ENCODE measurements at places on chromosomes 5 and 9.
A peak's percentile ranks its signal among the peaks of the same experiment; 100 is the strongest.

DNA sequence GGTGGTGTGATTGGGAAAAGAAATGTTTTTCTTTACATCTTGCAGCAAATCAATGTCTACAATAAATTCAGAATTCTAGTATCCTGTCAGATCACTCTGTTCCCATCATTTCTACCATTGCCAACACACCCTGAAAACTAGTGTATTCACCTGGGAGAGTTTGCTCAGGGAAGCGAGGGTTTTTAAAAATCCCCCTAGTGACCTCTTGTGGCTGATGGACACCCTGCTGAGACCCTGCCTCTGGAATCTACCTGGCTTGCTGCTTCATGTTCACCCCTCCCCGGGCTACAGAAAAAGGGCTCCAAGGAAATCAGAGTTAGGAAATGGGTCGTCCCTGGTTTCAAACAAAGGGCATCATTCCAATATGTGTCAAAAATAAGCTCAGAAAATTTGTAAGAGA lies 21.4 kb upstream of the ALDOB start:
- no peak for DNase-seq

GRCh38 chr5:7244208-7244607 lies 151.7 kb upstream of the ADCY2 start:
- DNase-seq = no peak

DNA sequence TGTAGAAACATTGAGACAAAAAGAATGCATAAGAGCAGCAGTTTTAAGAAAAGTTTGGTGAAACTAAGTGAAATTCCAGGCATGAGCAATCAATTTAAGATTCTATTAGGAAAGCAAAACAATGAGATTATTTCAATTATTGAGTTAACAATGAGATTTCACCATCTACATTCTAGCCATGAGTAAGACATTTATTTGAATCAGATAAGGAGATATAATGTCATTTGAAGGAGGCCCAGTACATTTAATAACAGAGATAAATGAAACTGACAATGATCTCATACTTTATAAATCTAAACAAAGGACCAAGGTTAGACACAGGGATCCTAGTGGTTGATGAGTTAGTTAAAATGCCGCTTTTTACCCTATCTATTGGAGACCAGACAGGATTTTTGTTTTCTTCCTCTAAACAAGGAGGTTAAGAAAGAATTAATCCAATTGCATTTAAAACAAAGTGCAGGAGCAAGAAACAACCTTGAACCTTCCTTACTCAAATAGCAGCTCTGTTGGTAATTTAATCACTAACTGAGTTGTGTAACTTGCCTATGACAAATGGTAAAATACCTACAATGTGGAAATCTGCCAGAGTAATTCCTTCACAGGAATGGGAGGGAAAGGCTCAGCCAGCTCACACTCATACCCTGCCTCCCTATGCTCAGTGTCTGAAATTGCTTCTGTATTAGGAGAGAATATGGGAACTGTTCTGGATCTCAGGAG lies 103.5 kb upstream of the NR3C1 start:
- no peak for DNase-seq

- DNase-seq = no peak
These were observed 172.1 kb downstream of the TSSK1B start for GRCh38 chr5:113262674-113263073.

DNA sequence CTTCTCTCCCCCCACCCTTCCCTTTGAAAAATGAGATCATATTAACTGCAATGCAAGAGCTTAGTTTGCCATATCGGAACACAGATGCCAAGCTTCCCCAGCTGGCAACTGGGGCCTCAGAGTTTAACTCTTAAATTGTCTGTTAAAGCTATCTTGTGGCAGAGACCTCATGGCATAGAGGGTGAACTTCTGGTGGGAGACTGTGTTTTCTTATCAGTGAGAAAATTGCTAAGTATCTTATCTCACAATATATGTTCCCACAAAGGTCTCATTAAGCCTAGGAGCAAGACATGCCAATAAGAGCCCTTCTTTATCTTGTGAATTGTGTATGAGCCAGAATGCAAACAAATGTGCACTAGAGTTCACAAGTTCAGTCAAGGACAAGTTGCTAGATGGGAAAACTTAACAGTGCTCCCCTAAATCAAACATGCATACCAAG lies 12.3 kb downstream of the NFIB start:
- DNase-seq = no peak

DNA sequence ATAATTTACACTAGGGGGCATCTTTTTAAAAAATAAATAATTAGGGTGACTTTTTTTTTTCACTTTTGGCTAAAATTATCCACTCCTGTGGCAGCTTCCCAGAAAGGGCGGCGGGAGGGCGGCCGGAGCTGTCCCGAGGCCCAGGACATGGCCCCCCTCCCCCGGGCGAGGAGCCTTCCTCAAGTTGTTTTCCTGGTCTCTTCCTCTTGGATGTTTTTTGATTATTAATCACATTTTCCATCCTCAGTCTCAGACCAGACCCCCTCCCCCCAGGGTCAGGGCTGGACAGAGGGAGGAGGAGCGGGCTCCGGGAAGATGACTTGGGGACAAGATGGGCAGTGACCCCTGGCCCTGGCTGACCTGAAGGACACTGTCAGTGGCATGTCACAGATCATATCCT lies 4.7 kb upstream of the CNTFR start:
- DNase-seq = no peak

DNA sequence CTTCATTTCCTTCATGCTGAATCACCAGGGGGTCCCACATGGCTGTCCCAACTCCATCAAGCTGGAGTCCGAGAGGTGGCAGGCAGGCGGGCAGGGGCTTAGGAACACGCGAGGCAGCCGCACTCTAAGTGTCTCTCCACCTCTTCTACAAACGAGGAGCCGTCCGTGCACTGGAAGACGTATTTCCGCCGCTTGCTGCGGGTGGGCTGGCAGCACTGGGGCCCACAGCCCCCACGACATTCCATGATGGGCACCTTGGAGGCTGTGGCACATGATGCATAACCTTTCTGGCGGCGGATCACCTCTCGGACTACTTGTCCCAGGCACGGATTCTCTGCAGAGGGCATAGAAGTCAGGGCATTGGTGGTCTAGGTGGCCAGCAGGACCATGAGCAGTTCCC lies 87.2 kb upstream of the PANK3 start:
- DNase-seq = no peak

DNA sequence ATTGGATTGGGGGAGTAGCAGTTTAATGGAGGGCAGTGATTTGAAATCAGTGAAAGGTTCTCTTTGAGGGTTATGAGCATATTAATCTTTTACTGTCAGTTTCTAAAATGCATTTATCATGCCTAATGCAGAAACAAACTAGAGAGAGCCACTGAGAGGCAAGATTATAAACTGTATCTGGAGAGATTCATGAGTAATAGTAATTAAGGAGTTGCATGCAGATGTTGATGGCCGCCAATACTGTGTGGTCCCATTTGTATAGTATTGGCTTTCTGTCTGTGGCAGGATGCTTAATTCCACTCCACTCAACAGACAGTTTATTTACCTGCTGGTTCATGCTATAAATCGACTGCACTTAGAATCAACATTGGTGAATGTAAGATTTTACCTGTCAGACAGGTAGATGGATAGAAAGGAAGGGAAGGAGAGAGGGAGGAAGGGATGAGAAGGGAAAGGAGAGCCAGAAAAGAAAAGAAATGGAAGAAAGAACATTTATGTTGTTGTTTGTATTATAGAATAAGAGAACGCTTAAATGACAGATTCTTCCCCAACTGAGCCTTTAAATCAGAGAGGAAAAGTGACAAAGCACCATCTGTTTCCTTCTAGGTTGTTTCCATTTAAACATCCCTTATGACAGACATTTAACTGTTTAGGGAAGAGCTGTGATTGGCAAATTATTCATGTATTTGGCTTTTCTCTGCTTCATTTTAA lies 146.5 kb downstream of the PAM start:
- no peak for DNase-seq

- no peak for DNase-seq
These were observed 130.4 kb upstream of the SLIT3 start for GRCh38 chr5:169431386-169431785.

GRCh38 chr9:121071756-121072421 lies 2.9 kb upstream of the CNTRL start:
- peak; percentile 17 for DNase-seq

- DNase-seq = no peak
These were observed 188.4 kb downstream of the C9orf50 start for GRCh38 chr9:129432297-129433154.

GRCh38 chr9:15521254-15521653 lies 10.5 kb upstream of the PSIP1 start:
- no peak for DNase-seq

DNA sequence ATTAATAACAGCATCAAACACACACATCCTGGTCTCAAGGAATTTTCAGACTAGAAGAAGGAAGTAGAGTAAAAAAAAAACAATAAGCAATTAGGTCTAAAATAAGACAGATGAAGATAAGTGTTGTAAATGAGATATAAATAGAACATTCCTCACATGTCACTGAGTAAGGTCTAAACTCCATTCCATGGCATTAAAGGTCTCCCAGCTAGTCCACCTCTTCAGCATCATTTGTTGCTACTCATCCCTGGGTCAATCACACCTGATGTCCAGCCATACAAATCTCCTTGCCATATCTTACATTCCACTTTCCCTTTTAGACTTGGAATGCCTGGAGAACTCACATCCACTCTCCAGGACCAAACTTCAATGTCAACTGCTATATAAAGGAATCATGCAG lies 214.1 kb upstream of the KLF4 start:
- DNase-seq = no peak

- no peak for DNase-seq
These were observed 113.9 kb downstream of the WNK2 start for GRCh38 chr9:93297659-93298497.

DNA sequence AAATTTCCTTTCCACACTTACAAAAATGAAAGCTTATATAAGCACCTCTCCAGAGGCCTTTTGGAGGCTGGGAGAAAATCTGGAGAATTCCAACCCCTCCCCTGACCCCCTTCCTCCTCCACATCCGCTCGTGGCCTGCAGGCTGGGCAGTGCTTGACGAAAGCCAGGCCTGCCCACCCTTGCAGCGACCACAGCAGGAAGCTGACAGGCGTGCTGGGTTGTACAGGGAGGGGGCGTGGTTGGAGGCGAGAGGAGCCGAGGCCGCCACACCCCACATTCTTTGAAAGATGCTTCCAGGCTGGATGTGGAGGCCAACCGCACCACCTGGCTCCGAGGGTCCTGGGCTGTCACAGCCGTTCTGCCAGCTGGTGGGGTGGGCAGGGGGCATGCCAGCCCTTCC lies 47.8 kb upstream of the IER5L start:
- no peak for DNase-seq

DNA sequence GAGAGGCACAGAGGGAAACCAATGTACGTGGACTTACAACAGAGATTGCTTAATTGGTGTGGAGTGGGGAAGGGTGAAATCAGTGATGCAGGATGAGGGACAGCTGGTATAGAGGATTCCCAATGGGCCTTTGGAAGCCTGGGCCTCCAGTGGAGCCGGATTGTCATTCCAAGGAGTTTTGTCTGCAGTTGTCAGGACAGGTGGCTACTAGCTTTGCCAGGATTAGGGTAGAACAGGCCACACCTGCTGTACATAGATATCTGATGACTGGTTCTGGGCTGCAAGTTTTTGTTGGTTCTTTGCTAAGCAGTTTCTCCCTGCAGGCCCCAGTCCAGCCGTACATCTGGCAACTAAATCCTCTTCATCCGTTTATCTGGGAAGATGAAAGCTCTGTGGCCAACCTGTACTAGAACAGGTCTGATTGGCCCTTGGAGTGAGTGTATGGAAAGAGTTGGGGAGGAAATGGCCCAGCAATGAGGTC lies 4.2 kb downstream of the SKP2 start:
- DNase-seq = no peak

DNA sequence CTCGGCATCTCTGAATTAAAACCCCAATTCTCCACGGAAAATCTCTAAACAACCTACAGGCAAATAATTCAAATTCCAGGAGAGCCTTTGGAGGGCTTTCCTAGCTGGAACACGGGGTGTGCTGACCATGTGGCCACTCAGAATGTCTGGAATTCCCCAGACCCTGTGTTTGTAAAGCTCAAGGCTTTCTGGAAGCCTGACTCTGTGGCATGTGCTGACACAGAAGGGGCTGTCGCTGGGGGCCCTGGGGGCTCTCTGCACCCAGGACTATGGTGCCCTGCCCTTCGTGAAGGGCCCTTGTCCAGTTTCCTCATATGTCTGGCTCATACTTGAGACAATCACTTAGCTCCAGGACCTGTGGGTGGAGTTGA lies 29.0 kb upstream of the BOD1 start:
- DNase-seq = no peak

GRCh38 chr5:83450967-83451248 lies 20.6 kb upstream of the VCAN start:
- DNase-seq = no peak

GRCh38 chr9:104740621-104741020 lies 6.9 kb upstream of the NIPSNAP3A start:
- DNase-seq = no peak

DNA sequence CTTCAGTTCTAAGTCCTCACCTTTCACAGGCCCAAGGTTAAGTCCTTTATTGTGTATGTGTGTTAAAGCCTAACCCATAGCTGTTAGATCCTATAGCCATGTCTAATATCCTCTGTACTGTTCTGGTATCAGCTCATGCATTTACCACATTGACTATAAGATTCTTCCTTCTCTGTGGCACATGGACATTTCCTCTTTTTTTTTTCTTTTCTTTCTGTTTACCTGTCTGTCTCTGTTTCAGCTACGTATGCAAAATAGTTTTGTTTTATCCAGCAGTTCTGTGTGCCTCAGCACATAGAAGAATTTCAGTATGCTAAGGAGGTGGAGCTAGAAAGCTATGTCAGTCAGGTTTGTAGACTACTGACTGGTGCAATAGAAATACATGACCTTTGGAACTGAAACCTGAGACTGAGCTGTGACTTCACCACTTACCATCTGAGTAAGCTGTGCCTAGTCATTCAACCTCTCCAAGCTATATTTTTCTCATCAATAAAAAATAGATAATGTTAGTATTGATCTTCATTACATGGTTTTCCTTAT lies 155.6 kb upstream of the VLDLR start:
- no peak for DNase-seq

GRCh38 chr9:121298016-121298538 lies 30.1 kb downstream of the GSN start:
- no peak for DNase-seq

- no peak for DNase-seq
These were observed 358.6 kb upstream of the PAPPA start for GRCh38 chr9:115794921-115795475.

DNA sequence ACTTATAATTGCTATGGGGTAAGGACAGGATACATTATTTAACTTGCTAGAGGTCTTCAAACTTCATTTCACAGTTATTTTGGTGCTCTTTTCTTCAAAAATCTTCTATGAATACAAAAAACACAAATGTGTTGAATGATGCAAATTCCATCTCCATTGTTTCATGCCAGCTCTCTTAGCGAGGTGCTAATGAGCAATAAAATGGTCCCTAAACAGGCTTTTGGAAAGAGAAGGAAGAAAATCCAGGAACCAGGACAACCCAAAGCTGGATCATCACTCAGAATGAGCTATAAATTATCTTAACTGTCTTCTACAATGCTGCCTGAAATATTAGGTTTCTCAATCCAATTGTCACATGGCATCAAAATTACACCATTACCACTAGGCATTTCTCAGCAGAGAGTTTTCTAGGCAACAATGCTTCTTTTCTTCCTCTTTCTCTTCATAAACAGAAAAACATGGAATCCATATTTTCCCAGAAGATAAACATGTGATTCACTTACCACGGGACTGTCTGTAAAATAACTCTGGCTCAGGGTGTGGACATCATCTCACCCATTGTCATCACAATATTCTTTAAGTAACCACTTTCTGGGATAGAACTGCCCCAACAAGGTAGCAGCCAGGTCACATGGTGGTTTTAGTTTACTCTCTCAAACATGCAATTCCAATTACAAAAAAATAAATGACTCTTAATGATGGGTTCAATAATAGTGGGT lies 249.4 kb downstream of the NPR3 start:
- no peak for DNase-seq
